CD14-positive monocyte (primary cell): ENCODE measurements at places on chromosomes 3 and 15.
A peak's percentile ranks its signal among the peaks of the same experiment; 100 is the strongest.

DNA sequence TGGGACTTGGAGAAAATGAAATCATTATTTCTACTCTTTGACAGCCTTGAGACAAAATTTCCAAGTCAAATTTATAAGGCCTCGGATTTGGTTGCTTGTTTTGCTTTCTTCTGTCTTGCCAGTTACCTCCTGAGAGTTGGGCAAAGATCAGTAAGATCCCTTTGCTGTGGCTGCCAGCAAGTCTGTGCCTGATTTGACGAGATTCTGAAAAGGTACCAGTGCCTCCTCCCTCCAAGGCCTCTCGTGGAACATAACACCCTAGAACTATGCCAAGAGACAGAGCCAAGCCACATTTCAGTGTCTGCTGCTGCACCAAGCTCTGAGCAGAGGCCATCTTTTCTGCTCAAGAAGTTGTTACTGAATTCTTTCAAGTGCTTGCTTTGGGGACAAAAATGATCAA is 61.0 kb downstream of the GTPBP8 start:
- DNase-seq: no peak

DNA sequence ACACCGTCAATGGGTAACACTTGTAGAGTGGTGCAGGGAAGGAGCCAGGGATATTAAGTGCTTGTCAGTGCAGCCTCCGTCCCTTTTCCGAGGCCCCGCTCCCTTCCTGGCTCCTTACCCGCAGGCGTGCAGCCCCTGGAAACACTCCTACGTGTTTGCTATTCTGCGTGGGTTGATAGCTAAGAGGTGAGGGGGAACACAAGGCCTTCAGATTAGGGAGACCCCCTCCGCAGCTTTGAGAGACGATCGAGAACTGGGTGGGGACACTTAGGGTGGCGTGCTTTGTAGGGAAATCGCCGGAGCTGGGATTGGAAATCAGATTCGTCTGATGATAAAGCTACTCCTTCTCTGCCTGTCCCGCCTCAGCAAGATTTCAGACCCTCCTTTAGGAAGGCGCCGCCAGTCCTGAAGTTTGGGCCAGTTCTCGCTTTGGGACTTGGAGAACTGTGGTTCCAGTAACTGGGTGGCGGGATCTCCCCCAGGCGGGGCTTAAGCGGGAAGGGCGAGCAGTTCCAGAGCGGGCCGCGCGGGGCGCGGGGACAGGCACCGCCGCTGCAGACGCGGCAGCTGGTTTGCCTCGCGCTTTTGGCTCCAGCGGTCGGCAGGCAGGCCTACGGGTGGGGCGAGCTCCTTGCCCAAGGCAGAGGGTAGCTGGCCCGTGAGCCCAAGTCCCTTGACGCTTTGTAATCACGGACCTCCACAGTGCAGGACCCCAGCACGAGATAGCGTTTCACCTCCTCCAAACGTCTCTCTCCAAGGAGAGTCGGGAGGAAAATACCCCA is 8.0 kb upstream of the FAM107A start:
- DNase-seq: peak; percentile 42

DNA sequence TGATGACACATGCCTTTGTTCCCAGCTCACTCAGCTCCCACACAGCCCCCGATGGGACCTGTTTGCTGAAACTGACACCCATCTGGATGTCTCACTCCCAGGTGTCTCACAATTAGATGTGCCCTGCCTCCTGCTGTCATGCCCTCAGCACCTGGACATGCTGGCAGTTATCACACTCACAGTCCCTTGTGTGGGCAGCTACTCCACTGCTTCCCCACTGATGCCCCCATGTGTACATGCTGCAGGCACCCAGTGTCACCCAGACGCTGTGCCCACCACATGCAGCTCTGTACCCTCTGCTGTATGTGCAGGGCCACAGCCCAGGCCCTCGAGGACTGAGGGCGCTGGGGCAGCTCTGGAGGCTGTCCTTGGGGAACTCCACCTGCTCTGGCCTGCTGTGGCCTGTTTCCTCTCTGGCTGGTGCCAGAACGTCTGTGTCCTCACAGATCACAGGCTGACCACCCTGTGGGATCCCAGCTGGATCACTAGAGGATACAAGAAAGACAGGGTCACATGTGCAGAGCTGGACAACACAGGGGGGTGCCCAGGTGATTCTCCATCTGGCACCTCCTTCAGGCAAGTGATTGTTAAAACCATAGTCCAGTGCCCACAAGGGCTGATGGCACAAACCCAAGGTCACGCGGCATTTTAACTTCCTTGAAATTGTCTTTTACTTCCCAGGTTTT is 14.0 kb downstream of the C3orf22 start:
- no peak for DNase-seq

DNA sequence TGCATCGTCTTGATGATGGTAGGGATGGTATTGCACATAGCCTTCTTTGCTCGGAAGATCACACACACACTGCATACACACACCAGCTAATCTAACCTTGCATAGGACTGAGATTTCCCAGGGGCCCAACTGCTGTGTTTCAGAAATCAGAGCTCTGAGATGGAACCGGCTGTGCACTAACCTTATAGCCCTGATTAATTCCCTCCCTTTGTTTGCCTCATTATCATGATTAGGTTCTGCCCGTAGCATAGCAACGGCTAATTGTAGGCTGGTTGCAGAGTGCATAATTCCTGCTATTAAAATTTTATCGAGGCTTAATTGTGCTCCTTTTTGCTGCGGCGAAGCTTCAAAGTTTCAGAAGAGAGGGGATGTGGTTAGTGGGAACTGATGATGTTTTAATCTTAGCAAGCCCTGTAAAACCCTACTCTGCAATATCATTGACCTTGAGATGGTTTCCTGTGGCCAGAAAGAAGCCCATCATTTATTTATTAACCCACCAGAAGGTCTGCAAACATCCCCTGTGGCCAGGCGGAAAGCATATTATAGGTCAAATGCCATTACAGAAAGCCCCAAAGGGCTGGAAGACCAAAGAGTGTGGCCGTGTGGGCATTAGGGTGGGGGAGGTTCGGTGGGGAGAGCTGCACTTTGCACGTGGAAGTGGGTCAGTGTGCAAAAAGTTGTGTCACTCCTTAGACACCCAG is 56.2 kb upstream of the GLCE start:
- no peak for DNase-seq

DNA sequence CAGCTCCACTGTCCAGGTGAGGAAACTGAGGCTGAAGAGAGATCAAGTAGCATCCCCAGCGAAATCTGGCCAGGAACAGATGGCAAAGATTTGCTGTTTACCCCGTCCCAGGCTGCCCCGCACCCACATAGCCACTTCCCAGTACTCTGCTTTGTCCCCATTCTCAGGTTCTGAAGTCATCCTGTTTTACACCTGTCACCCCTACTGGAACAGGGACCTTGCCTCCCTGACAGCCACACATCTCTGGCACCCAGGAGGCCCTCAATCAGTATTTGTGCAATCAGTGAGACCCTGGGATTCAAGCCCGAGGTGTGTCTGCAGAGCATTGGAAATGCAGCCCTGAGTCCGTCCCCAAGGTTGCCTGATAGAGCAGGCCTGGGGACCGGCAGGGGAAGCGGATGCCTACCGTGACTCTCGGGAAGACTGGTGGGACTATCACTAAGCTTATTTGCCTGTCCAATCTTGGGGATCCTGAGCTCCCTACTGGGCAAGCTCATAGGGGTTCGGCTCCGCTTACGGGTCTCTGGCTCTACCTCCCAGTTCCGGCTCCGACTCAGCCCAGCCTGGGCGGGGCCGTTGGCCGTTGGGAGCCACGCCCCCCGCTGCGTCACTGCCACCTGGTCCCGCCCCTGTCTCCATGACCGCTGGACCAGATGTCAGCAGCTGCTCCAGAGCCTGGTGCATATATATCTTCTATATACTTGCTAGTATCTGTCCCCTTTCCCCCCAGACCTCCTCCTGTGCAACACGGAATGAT is 17.5 kb upstream of the FANCD2 start:
- DNase-seq: peak; percentile 75
